8988T (cell line): ENCODE measurements at places on chromosomes 13 and 19.

DNA sequence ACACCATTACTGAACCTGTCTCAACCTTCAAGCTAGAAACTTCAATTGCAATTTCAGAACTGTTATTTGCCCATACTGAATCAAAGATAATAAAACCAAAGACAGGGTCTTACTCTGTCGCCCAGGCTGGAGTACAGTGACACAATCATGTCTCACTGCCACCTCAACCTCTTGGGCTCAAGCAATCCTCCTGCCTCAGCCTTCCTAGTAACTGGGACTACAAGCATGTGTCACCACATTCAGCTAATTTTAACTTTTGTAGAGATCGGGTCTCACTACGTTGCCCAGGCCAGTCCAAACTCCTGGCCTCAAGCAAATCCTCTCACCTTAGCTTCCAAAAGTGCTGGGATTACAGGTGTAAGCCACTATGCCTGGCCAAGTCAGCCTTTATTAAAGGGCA lies 143.4 kb downstream of the DIAPH3 start:
- no peak for DNase-seq

DNA sequence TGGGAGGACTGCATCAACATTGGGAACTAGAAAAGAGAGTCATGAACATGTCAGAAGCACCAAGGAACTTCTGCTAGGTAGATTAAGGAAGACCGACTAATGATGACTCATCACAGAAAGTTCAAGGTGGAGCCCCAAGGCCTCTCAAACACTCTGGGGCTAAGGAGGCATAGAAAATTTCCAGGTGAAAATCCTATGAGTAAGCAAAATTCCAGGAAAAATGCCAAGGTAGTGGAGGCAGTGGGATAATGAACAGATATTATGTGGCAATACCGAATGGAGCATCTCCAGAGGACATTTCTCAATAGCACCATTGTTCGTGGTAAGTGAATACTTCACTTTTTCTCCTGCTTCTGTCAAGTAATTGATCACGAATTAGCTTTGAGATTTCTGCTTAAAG lies 336.5 kb downstream of the MZT1 start:
- DNase-seq = no peak

DNA sequence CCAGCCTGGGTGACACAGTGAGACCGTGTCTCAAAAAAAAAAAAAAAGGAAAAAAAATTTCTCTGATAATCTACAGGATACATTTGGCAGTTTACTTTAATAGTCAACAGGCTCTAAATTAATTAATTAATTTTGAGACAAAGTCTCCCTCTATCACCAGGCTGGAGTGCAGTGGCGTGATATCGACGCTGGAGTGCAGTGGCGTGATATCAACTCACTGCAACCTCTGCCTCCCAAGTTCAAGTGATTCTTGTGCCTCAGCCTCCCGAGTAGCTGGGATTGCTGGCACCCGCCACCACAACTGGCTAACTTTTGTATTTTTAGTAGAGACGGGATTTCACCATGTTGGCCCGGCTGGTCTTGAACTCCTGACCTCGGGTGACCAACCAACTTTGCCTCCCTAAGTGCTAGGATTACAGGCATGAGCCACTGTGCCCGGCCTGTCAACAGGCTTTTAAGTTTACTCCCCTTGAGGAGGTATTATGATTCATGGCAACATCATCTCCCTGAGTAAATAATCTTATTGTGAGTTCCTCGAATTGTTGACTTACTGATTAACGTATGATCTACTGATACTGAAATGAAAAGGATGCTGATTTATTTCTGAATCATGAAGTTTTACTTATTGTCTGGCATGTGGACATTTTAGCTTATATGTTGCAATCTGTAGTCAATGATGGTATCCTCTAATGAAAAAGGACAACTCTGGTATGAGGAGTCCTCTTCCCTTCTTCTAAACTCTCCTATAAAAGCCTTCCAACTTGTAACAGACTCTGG lies 21.3 kb upstream of the MTRF1 start:
- no peak for DNase-seq

- no peak for DNase-seq
Measured at GRCh38 chr13:49428041-49428763, 15.7 kb downstream of the CAB39L start.

GRCh38 chr19:32200312-32201038 lies 144.9 kb upstream of the ZNF507 start:
- DNase-seq = no peak

DNA sequence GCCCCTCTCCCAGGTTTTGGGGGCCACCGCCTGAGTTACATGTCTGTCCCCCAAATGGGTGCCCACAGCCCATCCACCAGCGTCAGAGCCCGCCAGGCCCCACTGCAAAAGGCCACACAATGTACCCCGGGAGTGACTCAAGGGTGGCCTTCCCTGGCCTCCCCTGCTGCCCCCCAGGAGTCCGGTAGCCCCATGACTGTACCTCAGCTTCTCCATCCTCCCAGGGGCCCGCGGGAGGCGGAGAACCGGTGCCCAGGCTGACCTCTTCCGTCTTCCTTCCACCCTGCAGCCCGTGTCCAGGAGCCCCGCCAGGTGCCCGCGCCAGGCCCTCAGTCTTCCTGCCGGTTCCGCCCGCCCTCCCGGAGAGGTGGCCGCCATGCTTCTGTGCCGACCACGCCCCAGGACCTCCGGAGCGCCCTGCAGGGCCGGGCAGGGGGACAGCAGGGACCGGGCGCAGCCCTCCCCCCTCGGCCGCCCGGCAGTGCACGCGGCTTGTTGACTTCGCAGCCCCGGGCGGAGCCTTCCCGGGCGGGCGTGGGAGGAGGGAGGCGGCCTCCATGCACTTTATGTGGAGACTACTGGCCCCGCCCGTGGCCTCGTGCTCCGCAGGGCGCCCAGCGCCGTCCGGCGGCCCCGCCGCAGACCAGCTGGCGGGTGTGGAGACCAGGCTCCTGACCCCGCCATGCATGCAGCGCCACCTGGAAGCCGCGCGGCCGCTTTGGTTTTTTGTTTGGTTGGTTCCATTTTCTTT lies 10.3 kb downstream of the CBARP start:
- no peak for DNase-seq

GRCh38 chr13:50893211-50893852 lies 16.3 kb upstream of the RNASEH2B start:
- DNase-seq = no peak

DNA sequence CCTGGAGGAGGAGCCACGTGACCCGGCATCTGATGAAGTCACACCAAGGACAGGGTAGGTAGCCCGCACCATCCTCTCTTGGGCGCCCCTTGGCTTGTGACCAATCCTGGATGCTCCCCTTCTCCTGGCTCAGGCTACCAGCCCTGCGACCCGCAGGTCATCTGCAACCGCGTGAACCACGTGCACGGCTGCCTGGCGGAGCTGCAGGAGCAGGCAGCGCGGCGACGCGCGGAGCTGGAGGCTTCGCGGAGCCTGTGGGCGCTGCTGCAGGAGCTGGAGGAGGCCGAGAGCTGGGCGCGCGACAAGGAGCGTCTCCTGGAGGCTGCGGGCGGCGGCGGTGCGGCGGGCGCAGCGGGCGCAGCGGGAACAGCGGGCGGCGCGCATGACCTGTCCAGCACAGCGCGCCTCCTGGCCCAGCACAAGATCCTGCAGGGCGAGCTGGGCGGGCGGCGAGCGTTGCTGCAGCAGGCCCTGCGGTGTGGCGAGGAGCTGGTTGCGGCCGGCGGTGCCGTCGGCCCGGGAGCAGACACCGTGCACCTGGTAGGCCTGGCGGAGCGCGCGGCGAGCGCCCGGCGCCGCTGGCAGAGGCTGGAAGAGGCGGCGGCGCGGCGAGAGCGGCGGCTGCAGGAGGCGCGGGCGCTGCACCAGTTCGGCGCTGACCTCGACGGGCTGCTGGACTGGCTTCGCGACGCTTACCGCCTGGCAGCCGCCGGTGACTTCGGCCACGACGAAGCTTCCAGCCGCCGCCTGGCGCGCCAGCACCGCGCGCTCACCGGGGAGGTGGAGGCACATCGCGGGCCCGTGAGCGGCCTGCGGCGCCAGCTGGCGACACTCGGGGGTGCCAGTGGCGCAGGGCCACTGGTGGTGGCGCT lies 45.9 kb downstream of the SPTBN4 start:
- DNase-seq = no peak

DNA sequence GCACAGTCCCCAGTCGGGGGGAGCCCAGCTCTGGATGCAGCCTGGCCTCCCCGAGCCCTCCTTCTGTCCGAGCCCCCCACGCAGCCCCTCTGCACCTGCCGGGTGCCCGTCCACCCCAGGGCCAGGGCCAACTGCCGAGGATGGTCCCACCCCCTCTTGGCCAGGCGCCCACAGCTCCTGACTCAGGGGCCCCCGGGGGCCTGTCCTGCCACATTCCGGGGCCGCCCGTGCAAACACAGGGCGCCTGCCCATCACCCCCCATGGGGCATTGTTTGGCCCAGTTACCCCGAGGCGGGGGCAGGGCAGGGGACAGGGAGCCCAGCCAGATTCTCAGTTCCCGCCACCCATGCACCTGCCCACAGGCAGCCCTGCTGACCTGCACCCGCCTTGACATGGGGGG lies 5.3 kb upstream of the TCF3 start:
- DNase-seq = no peak

DNA sequence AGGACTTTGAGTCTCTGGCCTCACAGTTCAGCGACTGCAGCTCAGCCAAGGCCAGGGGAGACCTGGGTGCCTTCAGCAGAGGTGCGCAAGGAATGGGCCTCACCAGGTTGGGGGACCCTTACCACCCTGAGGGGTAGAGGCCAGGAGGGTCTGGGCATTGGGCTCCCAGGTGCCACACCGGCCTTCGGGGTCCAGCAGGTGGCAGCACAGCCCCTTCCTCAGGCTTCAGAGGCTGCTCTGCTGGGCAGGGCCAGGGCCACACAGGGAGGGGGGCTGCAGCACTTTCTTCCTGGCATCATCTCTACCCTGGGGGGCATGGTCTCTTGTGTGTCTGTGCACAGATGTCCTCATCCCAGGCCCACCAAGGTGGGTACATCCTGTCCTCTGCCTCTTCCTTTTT lies 12.9 kb downstream of the PIN1 start:
- DNase-seq = no peak

- no peak for DNase-seq
Measured at GRCh38 chr19:44661904-44662303, 9.4 kb upstream of the CEACAM19 start.

- DNase-seq = peak; percentile 8
Measured at GRCh38 chr19:5829567-5830310, 9.8 kb downstream of the FUT6 start.

GRCh38 chr13:38348861-38349389 lies 726 bp upstream of the UFM1 start:
- no peak for DNase-seq
